ENCODE measurements at places on chromosomes 3 and 15.

DNA sequence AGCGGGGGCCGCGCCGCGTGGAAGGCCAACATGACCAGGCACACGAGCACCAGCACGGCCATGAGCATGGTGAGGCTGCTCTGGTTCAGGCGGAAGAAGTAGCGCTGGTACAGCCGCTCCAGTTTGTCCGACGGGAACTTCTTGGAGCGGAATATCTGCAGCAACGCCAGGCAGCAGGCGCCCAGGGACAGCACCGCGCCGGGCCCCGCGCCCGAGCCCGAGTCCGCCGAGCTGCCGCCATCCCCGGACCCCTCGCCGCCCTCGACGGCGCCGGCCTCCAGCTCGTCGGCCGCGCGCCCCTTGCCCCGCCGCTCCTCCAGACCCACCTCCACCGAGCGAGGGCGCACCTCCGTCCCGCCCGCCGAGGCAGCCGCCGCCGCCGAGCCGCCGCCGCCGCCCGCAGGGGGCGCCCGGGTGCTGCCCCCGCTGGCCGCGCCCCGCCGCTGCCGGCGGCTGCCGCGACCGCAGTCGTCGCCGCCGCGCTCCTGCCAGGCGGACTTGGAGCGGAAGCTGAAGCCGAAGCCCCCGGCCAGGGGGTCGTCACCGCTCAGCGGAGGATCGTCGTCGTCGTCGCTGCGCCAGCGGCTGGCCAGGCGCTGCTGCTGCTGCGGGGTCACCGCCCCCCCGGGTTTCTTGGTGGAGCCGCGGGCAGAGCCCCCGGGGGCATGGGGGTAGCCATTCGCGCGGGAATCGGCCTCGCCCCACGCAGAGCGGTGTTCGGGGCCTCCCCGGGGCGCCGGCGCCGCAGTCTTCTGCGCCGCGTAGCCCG is 957 bp downstream of the ADCY5 start:
- peak; percentile 38 for DNase-seq

DNA sequence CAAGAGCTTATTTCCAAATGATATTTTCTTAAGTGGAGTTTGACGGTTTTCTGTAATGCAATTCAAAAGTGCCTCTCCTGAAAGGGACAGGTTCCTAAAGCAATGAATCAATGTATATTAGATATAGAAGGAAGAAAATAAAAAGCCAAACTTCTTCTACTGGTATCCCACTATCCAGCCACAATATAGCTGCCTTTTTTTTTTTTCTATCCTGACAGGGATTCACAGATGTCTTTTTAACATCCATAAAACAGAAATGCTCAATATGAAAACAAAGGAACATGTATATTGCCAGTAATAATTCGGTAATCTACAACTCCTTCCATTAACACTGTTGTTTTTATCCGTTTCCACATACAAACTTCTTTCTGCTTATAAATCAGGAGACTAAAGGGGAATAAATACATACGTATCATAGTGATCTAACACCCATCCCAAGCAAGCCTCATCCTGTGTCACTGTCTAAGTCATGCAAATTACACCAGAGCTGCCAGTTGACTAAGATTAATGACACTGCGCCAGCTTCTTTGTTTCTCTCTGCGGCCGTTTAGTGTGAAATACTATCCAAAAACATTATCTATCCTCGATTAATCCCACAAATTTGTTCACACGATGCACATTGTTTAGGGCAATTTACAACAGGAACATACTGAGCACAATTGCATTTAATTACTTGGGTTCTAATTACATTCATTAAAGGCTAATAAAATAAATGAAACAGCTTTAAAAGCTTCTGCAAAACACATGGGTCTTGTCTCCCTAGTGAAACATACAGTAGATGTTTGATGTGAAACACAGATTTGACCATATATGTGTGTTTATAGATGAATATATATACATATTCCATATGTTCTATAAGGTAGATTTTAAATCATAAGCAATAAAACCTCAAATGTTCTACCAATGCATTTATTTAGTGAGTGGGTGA is 51.9 kb upstream of the CDIN1 start:
- no peak for DNase-seq

DNA sequence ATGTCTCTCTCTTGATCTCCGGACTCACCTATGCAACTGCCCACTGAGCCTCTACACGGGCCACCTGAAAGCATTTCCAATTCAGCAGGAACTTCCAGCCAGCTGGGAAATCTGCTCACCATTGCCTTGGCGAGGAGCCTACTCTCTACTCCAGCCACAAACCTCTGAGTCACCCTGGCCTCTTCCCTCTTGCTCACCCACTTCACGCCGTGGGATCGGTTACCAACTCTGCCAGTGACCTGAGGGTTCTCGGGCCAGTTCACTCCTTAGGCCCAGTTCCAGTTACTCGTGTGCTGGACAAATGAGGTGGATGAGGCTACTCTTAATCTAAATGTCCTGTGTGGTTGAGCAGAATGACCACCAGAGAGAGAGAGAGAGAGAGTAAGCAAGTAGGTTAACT is 70.1 kb downstream of the CEMIP start:
- no peak for DNase-seq

- no peak for DNase-seq
These were observed 13.7 kb upstream of the TLE3 start for GRCh38 chr15:70111203-70112073.

- DNase-seq = no peak
These were observed 2.0 kb upstream of the PAK2 start for GRCh38 chr3:196737655-196738054.

DNA sequence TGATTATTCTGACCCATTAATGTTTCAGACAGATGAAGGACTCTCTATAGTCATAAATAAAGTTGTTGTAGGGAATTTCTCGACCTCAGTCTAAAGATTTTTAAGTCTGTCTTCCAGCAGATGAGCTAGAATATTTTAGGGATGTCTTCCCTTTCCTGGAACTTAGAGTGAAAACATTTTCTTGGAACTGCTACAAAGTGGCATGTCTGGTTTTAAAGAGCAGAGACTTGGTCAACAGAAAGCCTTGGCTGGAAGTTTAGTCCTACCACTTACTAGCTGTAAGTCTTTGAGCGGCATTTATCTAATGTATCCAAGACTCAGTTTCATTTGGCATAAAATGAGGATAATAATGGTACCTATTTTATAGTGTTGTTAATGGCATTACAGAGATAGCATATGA is 120.0 kb upstream of the TGFBR2 start:
- no peak for DNase-seq

DNA sequence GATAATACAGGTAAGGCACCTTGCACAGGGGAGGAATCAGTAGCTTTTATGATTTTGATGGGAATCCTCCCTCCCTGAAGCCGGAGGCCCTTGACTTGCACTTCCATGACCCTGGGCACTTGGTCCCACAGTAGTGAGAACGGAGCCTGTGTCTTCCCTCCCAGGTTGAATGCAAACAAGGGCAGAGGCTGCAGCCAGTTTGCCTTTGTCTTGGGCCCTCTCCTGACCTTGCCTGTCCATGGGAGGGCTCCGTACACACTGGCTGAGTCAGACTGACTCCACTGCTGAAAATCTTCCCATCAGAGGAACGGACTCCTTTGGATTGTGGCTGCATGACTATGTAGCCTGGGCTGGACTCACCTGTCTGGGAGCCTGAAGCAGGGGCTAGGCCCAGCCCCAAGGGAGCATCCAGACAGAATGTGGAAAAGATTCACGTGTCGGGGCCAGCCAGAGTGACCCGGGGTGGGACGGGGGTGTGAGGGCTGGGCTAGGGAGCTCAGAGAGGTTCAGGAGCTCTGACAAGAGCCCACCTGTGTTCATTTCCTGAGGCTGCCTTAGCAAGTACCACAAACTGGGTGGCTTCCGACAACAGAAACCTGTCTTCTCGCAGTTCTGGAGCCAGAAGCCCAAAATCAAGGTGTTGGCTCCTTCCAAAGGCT is 9.5 kb downstream of the TBC1D21 start:
- DNase-seq = no peak

DNA sequence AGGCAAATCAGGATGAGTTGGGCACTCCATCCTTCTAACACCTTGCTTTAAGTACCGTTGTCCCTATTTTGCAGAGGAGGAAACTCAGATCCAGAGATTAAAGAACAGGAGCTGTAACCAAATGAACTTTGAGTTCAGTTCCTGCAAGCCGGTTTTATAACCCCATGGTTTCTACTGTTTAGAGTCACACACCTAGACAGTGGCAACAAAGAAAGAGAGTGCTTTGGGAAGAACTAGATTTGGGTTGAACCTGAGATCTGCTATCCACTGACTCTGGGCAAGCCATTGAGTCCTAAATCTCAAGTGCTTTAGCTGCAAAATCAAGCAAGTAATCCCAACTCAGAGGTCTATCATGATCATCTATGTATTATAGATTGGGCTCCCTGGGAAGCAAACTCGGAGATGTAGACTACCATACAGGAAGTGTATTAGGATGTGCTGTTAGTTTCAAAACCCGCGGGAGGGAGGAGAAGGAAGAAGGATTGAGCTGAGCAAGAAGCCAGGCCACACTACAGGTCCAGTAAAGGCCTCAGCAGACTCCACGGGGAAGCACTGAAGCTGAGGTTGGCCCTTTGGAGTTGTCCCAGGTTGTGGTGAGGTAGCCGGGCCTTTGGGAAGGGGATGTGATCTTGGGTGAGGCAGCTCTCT is 42.2 kb downstream of the SRGAP3 start:
- no peak for DNase-seq
